ENCODE measurements at places on chromosomes 13 and 19.

DNA sequence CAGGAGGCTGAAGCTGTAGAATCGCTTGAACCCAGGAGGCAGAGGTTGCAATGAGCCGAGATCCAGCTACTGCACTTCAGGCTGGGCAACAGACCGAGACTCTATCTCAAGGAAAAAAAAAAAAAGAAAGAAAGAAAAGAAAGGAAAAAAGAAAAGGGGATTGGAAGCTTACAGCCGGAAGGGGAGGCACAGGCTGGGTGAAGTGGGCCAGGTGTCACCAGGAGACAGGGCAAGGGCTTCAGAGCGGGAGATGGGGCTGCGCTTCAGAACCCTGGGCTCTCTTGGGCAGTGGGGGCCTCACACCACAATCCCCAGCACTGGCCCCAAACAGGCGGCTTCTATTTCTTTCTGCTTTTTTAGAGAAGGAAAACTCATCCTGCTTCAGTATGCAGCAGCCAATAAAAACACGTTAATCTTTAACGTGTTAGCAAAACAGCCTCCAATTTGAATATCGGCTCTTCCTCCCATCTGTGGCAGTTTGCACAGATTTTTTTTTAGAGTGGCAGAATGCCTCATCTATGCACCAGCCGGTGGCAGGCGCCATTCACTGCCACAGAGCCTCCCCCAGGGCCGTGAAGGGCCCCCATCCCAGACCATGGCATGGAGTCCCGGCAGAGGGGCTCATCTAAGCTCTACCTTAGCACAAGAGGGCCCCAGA lies 46.6 kb upstream of the C19orf12 start:
- no peak for DNase-seq

- peak; percentile 78 for DNase-seq
These were observed 63.9 kb downstream of the LHFPL6 start for GRCh38 chr13:39538816-39539790.

DNA sequence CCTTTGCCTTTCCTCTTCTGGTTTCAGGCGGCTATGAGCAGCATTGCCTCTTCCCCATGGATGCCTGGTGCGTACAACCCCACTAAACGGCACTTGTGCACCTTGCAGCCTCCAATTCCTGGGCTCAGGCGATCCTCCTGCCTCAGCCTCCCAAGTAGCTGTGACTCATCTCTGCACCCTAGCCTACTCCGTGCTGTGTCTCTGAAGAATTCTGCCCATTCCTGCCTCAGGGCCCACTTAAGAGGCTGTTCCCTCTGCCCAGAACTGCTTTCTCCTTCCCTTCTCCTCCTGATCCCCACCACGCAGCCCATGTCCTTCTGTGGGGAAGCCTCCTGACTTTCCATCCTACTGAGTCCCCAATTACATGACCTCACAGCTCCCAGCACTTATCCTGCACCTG lies 142.2 kb upstream of the ZNF507 start:
- no peak for DNase-seq

- DNase-seq, result no peak
These were observed 5.7 kb upstream of the ATF5 start for GRCh38 chr19:49923055-49924003.

DNA sequence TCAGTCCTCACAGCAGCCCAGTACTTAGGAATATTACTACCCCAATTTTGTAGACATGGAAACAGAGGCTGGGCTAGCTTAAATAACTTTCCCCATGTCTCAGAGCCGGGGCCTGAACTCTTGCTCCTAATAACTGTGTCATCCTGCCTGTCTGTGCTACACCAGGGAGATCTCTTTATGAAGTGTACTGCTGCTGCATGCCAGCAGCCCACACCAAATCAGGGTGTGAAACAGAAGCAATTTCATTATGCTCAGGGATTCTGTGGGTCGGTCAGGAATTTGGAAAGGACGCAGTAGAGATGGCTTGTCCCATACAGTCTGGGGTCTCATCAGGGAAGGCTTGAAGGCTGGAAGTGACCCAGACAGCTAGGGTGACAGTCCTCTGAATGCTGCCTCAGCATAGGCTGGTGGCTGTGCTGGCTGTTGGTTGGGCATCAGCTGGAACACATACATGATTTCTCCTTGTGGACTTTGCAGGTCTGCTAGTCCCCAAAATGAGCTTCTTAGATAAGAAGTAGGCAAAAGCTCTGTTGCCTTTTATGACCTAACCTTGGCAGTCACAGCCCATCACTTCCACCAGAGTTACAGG lies 22.6 kb downstream of the ZNF507 start:
- DNase-seq, result no peak

GRCh38 chr13:106756446-106756845 lies 188.5 kb upstream of the ARGLU1 start:
- no peak for DNase-seq

DNA sequence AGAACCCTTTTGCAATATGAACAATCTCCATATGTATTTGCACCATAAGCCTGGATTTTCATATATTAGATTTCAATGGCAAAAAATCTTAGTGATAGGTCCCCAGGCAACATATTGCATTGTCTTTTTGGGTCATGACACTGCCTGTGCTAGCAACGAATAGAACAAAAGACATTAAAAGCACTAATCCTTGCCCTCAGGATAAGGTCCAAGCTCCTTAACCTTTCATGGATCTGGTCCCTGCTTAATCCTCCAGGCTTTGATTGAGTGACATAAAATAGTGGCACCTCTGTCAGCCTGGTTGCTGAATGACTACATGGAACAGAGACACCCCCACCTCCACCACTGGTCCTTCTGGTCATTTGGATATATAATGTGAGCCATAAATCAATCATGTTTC lies 134.4 kb downstream of the RBM26 start:
- DNase-seq, result no peak

GRCh38 chr19:1373042-1373533 lies 10.6 kb upstream of the NDUFS7 start:
- no peak for DNase-seq

GRCh38 chr13:44768775-44769581 lies 192.8 kb upstream of the TSC22D1 start:
- DNase-seq, result no peak

- peak; percentile 15 for DNase-seq
These were observed 19.3 kb downstream of the AP1M1 start for GRCh38 chr19:16216744-16217670.

DNA sequence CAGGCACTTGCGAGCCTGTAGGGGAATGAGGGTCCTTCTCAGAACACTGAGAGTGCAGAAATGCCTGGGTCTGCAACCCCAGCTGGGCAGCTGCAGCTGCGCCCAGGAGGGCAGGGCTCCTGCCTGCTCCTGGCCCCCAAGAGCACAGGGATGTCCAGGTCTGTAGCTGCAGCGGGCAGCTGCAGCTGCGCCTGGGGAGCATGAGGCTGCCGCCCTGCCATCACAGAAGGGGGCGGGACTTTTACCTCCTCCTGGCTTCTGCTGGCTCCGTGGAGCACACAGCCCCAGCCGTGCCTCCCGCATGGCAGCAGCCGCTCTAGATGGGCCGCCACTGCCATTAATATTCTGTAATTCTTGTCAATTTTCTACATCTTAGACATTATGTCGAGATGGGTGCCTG lies 17.8 kb downstream of the CPB2 start:
- no peak for DNase-seq

- no peak for DNase-seq
These were observed 195.3 kb downstream of the USP12 start for GRCh38 chr13:26976313-26976712.

- DNase-seq, result no peak
These were observed 1.9 kb upstream of the NKPD1 start for GRCh38 chr19:45162608-45163143.

DNA sequence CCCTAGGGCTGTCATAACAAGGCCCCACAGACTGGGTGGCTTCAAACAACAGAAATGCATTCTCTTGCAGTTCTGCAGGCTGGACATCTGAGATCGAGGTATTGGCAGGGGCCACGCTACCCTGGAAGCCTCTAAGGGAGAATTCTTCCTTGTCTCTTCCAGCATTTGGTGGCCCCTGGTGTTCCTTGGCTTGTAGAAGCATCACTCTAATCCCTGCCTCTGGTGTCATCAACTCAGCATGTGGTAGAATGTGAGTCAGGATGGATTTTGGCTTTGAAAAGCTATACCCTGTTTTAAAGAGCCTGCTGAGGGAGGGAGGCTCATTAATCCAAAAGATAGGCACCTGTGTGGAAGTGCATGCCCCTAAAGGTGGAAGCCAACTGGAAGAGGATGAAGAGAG lies 7.9 kb upstream of the GGACT start:
- DNase-seq, result no peak

GRCh38 chr13:59527500-59527899 lies 636.2 kb downstream of the DIAPH3 start:
- DNase-seq, result no peak

- DNase-seq, result no peak
These were observed 6.9 kb downstream of the S1PR5 start for GRCh38 chr19:10510301-10510802.

- no peak for DNase-seq
These were observed 28.0 kb downstream of the AKT2 start for GRCh38 chr19:40257096-40257517.

GRCh38 chr13:30157616-30157993 lies 149.7 kb downstream of the KATNAL1 start:
- no peak for DNase-seq

All from NCI-H1417 treated with DMSO at 0.1 percent for 48 hours (cell line).